ENCODE measurements at places on chromosomes 12 and 14.

GRCh38 chr14:29085546-29085945, 319.0 kb downstream of the FOXG1 start:
- peak; percentile 0 for DNase-seq

DNA sequence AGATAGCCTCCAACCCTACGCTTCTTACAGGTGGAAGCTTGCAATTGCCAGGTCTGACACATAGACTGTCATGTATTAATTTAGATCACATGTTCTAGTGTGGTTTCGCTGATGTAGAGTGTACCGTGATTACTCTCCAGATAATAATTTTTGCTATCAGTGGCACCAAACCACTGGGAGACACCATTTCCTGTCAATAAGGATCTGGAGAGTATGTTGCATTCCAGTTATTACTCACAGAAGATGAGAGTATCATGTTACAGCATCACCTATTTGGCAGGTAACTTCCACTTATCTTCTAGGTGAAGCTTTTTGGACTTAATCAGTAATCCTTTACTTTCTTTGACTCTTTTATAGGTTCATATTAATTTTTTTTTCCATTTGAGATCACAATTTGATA, 147.2 kb downstream of the HELB start:
- no peak for DNase-seq

DNA sequence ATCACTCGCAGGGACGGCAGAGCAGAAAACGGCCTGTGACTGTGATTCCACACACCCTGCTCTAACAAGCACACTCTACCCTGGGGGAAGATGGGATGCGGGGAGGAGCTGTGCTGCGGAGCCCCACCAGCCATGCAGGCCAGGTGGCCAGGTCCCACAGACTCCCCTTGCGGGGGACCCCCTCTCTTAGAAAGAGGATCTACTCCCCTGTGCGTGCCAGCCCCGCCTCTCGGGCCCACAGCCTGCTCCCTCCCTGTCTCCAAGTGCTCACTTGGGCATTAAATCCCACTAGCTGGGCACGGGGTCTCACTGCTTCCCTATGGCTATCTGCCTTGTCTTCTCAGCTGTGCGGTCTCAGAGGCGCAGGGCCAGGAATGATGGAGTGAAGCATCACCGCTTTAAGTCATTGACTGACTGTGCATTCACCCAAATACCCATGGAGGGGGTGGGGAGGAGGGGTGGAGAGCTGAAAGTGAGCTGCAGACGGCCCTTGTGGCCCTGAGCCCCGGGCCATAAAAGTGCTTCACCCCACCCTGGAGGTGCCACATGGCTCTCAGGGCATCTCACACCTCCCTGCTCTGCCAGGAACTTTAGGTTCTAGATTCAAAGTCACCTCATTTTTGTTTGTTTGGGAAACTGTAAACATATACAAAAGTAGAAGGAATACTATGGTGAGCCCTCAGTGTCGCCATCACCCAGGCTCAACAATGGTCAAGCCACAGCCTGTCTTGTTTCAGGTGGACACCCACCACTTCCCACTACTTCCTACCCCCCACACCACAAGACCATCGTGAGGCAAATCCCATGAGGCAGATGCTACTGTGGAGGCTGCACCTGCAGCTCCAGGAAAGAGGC, 9.4 kb downstream of the STX2 start:
- DNase-seq: no peak

DNA sequence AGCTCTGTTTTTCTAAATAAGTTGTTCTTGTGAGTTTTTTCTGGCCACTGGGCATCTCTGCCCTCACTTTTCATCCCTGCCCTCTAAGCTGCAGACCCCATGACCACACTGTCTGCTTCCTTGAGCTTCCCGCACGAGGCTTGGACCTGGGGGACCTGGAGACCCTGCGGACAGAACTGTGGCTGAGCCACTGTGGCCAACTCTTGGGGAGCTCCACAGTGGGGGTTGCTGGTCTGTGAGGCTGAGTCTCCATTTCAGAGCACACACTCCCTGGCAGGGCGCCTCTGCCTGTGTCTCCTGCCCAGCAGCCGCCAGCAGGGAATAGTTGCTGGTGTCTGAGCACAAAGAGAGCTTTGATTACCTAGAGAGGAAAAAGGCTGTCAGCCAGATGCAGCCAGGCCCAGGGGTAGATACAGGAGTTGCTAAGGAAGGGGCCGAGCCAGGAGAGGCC, 13.1 kb upstream of the RIN3 start:
- DNase-seq: no peak

GRCh38 chr12:119415714-119416113, 81.2 kb downstream of the CCDC60 start:
- no peak for DNase-seq

DNA sequence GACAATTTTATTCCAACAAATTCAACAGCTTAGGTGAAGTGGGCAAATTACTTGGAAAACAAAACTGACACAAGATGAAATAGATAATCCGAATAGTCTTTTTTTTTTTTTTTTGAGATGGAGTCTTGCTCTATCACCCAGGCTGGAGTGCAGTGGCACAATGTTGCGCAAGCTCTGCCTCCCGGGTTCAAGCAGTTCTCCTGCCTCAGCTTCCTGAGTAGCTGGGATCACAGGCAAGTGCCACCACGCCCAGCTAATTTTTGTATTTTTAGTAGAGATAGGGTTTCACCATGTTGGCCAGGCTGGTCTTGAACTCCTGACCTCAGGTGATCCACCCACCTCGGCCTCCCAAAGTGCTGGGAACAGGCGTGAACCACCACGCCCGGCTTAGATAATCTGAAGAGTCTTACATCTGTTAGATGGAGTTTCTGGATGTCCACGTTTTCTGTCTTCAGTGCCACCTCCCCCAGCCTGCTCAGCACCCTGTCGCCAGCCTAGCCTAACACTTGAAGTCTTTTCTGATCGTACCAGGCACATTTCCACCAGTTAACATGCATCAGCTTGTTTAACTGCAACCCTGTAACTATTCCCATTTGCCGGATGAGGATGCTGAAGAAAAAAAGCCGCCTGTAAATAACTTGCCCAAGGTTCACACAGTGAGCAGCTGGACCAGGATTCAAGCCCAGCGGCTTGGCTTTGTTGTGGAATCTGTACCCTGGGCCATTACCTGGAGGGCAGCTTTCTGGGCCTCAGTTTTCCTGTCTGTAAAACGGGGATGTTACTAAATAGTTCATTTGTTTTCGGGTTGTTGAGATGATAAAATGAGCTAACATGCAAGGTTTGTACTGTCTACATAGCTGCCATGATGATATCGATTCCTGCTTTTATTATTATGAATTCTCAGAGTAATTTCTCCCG, 26.4 kb downstream of the FBRSL1 start:
- DNase-seq: no peak
